ENCODE measurements at places on chromosomes 1 and 21. TPM values are rescaled to one million over a fixed set of nuclear protein-coding genes. Genes with fewer than 3 reads are reported as not detected.

GRCh38 chr1:228213917-228214808 is 6.3 kb downstream of the OBSCN start:
- no peak overlapping the region for H3K27ac ChIP-seq
- H3K27me3 ChIP-seq, result peaks cover 15% of the 10 kb centered on the region
- H3K36me3 ChIP-seq, result no peaks in the 10 kb centered on the region
- DNase-seq, result no peak

DNA sequence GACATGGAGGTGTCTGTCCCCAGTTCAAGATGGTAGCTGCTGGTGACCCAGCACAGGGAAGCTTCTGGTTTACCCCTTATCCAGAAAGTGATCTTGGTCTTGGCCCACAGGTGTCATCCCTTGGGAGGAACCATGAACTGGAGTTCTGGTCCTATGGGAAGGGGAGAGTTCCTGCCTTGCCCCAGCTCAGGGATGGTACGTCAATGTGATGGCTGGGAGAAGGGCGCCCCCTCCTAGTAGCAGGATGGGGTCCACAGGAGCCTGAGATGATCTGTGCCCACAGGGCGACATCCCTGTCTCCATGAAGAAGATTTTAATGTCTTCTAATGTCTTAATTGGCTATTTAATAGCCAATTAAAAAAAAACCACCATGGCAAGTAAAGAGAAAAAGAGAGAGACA is 249.8 kb downstream of the SIPA1L2 start:
- no peak overlapping the region for H3K27ac ChIP-seq
- no peaks in the 10 kb centered on the region for H3K36me3 ChIP-seq
- no peaks in the 10 kb centered on the region for H3K27me3 ChIP-seq
- no peaks in the 10 kb centered on the region for H3K4me1 ChIP-seq

- no peaks in the 10 kb centered on the region for H3K27me3 ChIP-seq
- no peak overlapping the region for H3K27ac ChIP-seq
- no peak overlapping the region for H3K4me3 ChIP-seq
- H3K36me3 ChIP-seq, result no peaks in the 10 kb centered on the region
- H3K4me1 ChIP-seq, result no peaks in the 10 kb centered on the region
These were observed 61.0 kb upstream of the FAM20B start for GRCh38 chr1:178964469-178965330.

GRCh38 chr1:47752559-47752958 is 244.6 kb downstream of the TRABD2B start:
- no peak for DNase-seq
- H3K27me3 ChIP-seq, result no peaks in the 10 kb centered on the region
- no peak overlapping the region for H3K27ac ChIP-seq

DNA sequence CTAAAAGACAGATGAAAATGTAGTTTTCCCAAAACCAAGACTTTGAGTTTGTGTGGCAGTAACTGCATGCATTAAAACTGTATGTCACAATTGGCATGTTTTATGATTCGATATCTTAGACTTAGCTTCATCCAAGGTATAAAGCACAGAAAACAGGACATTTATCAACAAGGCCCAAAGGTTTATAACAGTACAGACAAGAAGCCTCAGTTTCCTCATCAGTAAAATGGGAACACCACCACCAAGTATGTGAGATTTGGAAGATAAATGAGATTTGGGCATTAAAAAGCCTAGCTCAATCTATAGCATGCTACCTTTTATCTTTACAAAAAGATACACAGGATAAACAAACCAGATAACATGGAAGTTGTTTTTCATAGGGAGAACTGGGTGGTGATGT is 128.5 kb downstream of the DAB1 start:
- H3K27ac ChIP-seq, result no peak overlapping the region
- H3K4me3 ChIP-seq, result no peak overlapping the region
- no peaks in the 10 kb centered on the region for H3K27me3 ChIP-seq

- DNase-seq, result no peak
- H3K27ac ChIP-seq, result no peak overlapping the region
- no peak overlapping the region for H3K4me3 ChIP-seq
- H3K27me3 ChIP-seq, result peaks cover 16% of the 10 kb centered on the region
- H3K4me1 ChIP-seq, result peaks cover 3% of the 10 kb centered on the region
These were observed 217.6 kb upstream of the NFIA start for GRCh38 chr1:60864722-60865121.

DNA sequence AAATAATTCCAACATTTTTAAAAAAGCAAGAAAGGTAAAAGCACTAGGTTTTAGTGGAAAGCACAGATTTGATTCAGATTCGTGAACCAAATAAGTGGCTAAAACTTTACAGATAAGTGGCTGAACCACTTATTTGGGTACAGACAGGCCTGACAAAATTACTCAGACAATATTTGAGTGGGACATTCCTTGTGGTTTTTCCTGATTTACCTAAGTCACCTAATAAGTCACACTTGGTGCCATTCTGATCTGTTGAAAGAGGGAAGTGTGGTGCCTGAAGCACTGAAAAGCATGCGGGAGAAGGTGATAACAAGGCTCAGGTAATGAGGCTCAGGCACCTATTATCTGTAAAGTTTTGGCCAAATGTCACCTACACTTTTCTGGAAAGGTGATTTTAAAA is 81.6 kb upstream of the CD55 start:
- DNase-seq, result no peak
- no peaks in the 10 kb centered on the region for H3K36me3 ChIP-seq
- H3K27me3 ChIP-seq, result no peaks in the 10 kb centered on the region
- H3K4me3 ChIP-seq, result no peak overlapping the region

DNA sequence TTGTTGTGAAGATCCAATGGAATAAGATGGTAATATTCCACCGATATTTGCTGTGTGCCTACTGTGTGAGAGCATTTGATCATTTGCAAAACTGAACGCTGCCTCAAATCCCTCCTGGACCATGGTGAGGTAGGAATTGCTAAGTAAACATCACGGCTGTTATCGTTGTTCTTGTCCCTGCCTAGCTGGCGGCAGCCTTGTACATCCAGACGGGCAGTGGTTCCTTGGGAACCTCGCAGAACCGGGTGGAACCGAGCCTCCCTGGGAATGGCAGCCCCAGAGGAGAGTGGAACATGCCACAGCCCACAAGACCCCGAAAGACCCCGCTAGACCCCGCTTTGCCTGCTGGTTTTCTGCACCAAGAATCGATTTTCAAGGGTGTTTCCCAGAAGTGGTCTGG is 60.9 kb downstream of the TAS1R2 start:
- H3K27ac ChIP-seq, result no peak overlapping the region
- H3K4me1 ChIP-seq, result no peaks in the 10 kb centered on the region
- no peaks in the 10 kb centered on the region for H3K36me3 ChIP-seq
- no peaks in the 10 kb centered on the region for H3K27me3 ChIP-seq
- no peak for DNase-seq

- H3K4me1 ChIP-seq, result no peaks in the 10 kb centered on the region
- no peaks in the 10 kb centered on the region for H3K36me3 ChIP-seq
- H3K27ac ChIP-seq, result no peak overlapping the region
- no peaks in the 10 kb centered on the region for H3K27me3 ChIP-seq
These were observed 17.7 kb downstream of the NGF start for GRCh38 chr1:115320377-115320776.

GRCh38 chr21:23455676-23456075 is 2151.6 kb downstream of the MRPL39 start:
- DNase-seq, result no peak
- no peak overlapping the region for H3K27ac ChIP-seq
- no peaks in the 10 kb centered on the region for H3K36me3 ChIP-seq
- no peak overlapping the region for H3K4me3 ChIP-seq
- H3K27me3 ChIP-seq, result no peaks in the 10 kb centered on the region
- no peaks in the 10 kb centered on the region for H3K4me1 ChIP-seq

GRCh38 chr1:34714386-34714785 is 40.5 kb upstream of the GJB5 start:
- H3K4me3 ChIP-seq, result no peak overlapping the region
- DNase-seq, result no peak
- no peak overlapping the region for H3K27ac ChIP-seq
- no peaks in the 10 kb centered on the region for H3K27me3 ChIP-seq

GRCh38 chr1:184637664-184638240 is 116.9 kb downstream of the EDEM3 start:
- no peak overlapping the region for H3K27ac ChIP-seq
- no peak for DNase-seq
- H3K27me3 ChIP-seq, result no peaks in the 10 kb centered on the region
- no peaks in the 10 kb centered on the region for H3K4me1 ChIP-seq
- H3K36me3 ChIP-seq, result no peaks in the 10 kb centered on the region

DNA sequence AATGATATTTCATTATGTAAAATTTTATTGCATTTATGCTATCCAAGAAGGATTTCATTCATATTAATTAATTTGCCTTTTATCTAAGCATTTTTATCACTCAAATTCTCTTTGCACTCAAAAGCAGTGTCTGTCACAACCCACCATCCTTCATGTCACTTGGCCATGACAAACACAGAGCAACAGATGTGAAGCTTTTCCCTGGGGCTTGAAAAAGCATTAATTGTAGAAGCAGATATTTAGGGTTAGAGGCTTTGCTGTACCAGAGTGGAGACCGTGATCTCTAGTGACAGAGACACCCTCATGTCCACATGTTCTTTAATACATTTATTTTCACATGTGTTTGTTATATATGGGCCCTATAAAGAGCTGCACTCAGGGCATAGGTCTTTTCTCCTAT is 230.5 kb downstream of the SPATA17 start:
- H3K36me3 ChIP-seq, result no peaks in the 10 kb centered on the region
- no peak overlapping the region for H3K27ac ChIP-seq
- no peaks in the 10 kb centered on the region for H3K27me3 ChIP-seq
- DNase-seq, result no peak
- no peak overlapping the region for H3K4me3 ChIP-seq

GRCh38 chr1:3251807-3252428 is 182.9 kb downstream of the PRDM16 start:
- H3K4me3 ChIP-seq, result no peak overlapping the region
- no peaks in the 10 kb centered on the region for H3K36me3 ChIP-seq
- DNase-seq, result no peak
- no peak overlapping the region for H3K27ac ChIP-seq
- no peaks in the 10 kb centered on the region for H3K4me1 ChIP-seq

- DNase-seq, result no peak
- H3K36me3 ChIP-seq, result no peaks in the 10 kb centered on the region
- peaks cover 53% of the 10 kb centered on the region for H3K27me3 ChIP-seq
- no peak overlapping the region for H3K4me3 ChIP-seq
These were observed 4.2 kb upstream of the C1orf159 start for GRCh38 chr1:1120096-1120495.

The PPM1J gene
- 0.76 TPM for total RNA-seq

The FAM72C gene
- total RNA-seq, result 0.70 TPM

The RUNX3 gene
- 2.7 TPM for total RNA-seq

The C1orf122 gene
- total RNA-seq, result 54.3 TPM

The TRIM45 gene
- 5.1 TPM for total RNA-seq

The MCL1 gene
- total RNA-seq, result 266 TPM

The BLACAT1 gene
- 2.7 TPM for total RNA-seq

The KCNT2 gene
- total RNA-seq, result 5.1 TPM

The ALPL gene
- total RNA-seq, result 148 TPM

The KLF17 gene
- 0.29 TPM for total RNA-seq

The OR2L2 gene
- total RNA-seq, result not detected

The LCE1C gene
- total RNA-seq, result not detected
